ELF-1 (cell line): ENCODE measurements at places on chromosomes 1 and 21.

- DNase-seq: no peak
Measured at GRCh38 chr1:43282220-43283195, 2.9 kb downstream of the C1orf210 start.

DNA sequence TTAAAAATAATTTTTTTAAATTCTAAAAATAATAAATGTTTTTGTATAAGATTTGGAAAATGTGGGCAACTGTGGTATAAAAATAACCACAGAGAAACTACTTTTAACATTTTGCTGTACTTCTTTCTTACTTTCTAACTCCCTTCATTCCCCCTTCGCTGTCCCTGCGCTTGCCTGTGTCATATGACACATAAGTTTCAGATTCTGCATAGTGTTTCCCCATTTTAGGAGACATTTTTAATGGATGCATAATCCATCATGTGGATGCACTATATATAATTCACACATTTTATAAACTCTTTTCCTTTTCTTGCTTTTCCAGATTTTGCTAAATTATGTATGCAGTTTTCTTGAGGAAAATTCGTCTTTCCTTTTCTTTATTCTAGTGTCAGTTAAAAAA is 16.3 kb downstream of the ATG4C start:
- DNase-seq: no peak

- no peak for DNase-seq
Measured at GRCh38 chr1:59364037-59364436, 67.1 kb downstream of the FGGY start.

DNA sequence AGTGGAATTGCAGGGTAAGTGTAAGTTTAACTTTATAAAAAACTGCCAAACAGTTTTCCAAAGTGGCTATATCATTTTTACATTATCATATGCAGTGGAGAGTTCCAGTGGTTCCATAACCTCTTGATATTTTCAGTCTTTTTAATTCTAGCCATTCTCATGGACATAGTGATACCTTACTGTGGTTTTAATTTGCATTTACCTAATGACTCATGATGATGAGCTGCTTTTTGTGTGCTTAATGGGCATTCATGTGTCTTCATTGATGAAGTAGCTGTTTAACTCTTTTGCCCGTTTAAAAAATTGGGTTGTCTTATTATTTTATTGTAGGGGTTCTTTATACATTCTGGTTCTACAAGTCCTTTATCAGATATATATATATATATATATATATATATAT is 29.4 kb downstream of the SNX27 start:
- DNase-seq: no peak

DNA sequence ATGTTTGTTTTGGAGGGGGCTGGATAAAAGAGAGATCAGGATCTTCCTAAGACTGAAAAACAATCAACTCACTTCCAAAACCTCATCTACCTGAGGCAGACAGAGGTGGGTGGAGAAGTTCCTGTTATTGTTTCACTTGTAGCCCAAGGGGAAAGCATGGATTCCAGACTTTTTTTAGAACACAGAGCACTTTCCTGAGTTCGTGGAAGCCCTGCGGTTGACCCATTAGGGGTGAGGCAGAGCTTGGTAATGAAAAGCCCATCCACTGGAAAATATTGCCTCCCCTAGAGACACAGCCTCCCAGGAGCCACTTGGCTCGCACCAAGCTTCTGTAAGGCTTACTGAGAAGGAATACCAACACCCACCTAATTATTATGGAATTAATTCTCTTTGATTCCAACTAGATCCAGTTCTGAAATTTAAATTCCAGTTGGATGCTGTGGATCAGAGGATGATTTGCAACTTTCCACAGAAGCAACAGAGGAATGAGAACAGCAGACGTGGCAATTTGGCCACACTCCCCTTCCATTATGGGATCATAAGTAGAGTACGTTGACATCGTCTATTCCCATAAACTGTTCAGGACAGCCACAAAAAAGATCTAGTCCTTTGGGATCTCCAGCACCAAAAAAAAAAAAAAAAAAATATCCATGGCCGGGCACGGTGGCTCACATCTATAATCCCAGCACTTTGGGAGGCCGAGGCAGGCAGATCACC is 4.1 kb upstream of the PEF1 start:
- DNase-seq: peak; percentile 22
